ENCODE measurements at places on chromosomes 3 and 15.

GRCh38 chr3:30707825-30708224 is 101.4 kb downstream of the TGFBR2 start:
- DNase-seq: no peak

DNA sequence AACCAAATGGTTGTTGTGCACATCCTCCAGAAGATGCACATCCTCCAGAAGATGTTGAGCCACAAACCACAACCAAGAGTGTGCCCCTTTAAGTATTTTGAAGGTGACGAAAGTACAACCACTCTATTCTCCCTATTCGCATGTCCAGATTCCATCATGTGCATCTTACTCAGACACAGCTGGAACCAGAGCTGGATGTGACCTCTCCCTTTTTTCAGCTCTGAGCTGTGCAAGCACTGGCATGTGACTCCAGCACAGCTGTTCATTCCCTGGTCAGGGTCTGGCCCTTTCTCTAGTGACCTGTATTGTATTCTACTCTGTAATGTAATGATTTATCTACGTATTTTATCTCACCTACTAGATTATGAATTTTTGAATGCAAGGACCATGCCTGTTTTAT is 29.3 kb upstream of the DLG1 start:
- DNase-seq: peak; percentile 78

DNA sequence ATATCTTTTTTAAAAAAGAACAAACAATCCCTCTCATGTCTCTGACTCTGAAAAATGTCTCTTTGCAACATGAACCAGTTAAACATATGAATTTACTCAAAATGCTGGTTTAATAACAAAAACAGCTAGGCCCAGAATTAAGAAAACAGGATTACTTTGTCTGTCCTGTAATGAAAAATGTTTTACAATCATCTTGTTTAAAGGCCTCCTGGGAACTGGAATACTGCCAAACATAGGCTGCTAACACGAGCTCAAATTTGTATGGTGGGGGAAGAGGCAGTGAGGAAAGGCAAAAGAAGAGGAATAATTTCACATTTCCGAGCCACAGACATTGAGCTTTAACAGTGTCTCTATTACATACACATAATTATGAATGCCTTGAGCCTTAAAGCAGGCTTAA is 61.7 kb upstream of the PPIB start:
- peak; percentile 29 for DNase-seq

- peak; percentile 78 for DNase-seq
Measured at GRCh38 chr3:31377045-31377642, 155.6 kb upstream of the STT3B start.

- DNase-seq: no peak
Measured at GRCh38 chr3:118587847-118588246, 446.8 kb downstream of the IGSF11 start.

Data from foreskin fibroblast (primary cell).